ENCODE measurements at places on chromosomes 6 and 20.

DNA sequence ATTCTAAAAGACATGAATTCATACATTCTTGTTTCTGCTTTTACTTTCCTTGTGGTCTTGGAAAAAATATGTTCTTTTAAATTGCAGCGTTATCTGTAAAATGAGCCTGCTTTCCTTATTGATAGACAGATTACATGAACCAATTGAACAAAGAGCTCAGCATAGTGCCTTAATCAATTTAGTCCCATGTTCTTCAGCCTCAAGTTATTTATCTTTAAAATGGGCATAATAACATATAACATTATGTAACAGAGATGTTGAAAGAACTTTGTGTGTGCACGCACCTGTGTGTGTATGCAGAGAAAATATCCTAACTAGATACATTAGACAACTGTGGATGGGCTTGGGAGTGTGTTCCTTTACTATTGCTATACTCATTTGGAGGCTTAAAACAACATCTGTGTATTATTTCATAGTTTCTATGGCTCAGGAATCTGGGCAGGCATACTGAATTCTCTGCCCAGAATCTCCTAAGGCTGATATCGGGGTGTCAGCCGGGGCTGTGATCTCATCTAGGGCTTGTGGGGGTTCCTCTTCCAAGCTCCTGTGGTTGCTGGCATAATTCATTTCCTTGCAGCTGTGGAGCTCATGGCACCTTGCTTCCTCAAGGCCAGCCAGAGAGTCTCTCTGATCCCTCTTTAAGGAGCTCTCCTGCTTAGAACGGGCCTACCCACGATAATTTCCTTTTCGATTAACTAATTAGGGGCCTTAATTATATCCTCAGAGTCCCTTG, 194.1 kb downstream of the ARID1B start:
- no peak for DNase-seq

- no peak for DNase-seq
These were observed 43.1 kb upstream of the RNF182 start for GRCh38 chr6:13881621-13882165.

DNA sequence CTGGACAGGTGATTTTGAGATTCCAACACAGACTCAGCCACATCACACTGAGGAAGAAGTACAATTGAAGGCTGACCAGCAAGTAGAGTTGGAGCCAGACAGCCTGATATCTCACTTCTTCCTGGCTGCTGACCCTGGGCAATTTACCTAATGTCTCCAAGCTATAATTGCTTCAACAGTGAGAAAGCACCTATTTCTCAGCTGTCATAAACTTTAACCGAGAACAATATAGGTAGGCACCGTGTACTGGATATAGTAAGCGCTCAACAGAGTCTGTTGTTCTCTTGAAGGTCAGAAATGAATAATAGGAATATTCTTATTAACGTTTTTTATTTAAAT, 28.3 kb downstream of the STX7 start:
- DNase-seq, result no peak

DNA sequence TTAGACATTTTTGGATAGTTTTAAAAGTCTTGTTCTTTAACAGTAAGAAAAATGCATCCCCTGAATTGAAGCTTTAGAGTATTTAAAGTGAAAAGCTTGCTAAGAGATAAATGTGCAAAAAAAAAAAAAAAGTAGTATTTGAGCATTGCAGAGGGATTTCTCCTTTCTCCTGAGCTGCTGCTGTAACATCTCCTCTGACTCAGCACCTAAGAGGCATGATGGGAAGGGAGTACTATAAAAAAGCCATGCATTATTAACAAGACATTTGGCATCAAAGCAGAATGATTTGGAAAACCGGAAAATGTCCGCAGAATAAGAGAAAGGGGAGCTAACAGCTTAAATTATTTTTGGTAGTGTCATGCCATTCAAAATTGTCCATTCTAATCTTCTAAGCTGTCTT, 27.9 kb downstream of the B4GALT5 start:
- DNase-seq, result no peak

All from 8988T (cell line).